ENCODE measurements at places on chromosomes 12 and 14.

DNA sequence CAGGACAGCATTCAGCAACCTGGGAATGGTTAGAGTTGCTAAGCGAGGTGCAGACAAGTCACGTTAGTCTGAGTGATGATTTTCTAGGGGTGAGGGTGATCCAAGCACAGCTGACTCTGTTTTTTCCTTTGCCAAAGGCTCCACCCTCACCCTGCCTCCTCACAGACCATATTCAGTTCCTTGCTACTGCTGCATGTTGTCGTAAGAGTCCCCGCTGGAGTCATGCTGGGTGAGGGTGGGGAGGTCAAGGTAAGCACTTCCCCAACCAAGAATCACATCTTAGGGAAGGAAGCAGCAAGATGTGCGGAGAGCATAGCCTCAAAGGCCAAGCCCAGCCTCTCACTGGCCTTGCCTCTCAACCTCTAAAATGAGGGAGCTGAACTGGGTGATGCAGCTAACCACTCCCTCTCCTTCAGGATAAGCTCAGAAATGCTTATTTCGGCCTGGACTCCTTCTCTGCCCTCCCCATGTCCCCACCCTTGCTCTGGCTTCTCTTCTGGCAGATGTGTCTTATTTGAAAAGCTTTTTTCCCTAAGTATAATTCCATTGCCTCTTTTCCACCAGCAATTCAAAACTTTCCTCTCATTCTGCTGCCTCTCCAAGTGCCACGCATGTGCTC is 66.9 kb upstream of the ACTN1 start:
- no peak for DNase-seq

DNA sequence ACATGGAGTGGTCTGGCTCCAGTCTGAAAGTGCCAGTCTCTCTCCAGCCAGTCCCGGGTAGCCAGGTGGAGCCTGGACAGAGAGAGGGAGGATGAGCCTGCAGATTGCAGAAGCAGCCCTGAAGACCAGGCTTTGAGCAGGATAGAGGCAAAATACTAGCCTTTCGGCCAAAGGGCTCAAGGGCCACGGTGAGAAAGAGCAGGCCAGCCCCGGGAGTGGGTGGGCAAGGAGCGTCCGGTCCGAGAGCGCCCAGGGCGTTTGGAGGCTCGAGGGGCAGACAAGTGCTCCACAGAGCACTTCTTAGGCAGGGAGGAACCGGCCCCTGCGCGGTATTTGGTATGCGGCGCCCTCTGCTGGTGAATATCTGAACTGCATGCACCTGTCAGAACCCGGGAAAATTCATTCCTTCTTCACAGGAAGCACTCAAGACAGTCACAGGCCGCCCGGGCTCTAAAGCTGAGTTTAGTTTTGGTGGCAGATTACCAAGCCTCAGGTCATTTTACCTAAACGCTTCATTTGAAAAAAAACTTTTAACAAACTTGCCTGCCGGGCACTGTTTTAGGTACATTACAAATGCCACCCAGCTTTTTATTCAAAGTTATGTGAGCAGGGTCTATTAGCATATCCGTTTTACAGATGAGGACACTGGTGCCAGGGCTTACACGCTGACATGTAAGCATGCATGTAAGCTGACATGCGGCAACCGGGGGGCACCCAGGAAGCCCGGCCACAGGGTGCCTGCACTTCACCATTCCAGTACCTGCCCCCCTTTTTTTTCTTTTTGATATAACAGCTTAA is 21.0 kb upstream of the PSMC1 start:
- DNase-seq = peak; percentile 50

GRCh38 chr12:938810-939209 is 10.7 kb downstream of the RAD52 start:
- no peak for DNase-seq

GRCh38 chr12:108238474-108238873 is 100.6 kb downstream of the CMKLR1 start:
- no peak for DNase-seq

- no peak for DNase-seq
Observed at GRCh38 chr14:105385322-105385637, 13.1 kb upstream of the TEX22 start.

DNA sequence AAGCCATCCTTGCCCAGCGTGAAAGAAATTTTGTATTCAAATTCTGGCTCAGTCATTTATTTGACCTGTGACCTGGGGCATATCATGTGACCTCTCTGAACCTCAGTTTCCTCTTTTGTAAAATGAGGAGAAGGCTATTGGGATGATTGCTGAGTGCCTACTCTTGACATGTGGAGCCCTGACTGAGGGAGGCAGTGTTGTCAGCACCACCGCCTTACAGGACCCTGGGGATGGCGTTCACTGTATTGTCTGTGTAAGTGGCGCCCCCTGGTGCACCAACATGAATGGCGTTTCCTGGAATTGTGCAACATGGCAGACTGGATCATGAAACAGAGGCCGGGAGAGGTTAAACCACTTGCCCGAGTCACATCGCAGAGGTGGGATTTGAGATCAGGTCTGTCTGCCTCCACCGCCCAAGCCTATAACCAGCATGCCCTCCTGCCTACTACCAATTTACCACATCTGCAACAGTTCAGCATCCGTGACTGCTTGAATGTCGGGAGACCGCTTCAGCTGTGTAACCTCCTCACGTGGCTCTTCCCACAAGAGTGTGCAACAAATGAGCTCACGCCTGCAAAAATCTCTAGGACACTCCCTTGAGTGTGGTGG is 20.1 kb upstream of the CCDC63 start:
- peak; percentile 93 for DNase-seq

GRCh38 chr12:55930771-55931316 is at the start of gene DGKA:
Gene DGKA (plus strand): TSS chr12:55931162. CDS start chr12:55936504, 5,342 bp downstream.
- peak; percentile 80 for DNase-seq

GRCh38 chr12:78241446-78241845 is 410.8 kb downstream of the NAV3 start:
- DNase-seq = no peak
